Smooth muscle cell of trachea (primary cell): ENCODE measurements at places on chromosomes 3 and 15. TPM values are rescaled to one million over a fixed set of nuclear protein-coding genes. Genes with fewer than 3 reads are reported as not detected.

PLA2G4F gene
- under 0.01 TPM in 1 of 2 replicates, not detected in the other for total RNA-seq

KNG1 gene
- total RNA-seq: not detected in 2 replicates

PIGZ gene
- 2.8 and 3.6 TPM in 2 replicates for total RNA-seq

IQCB1 gene
- 6.1 and 18.2 TPM in 2 replicates for total RNA-seq

ATG3 gene
- 81.5 and 105 TPM in 2 replicates for total RNA-seq

HAPLN3 gene
- 0.87 and 5.3 TPM in 2 replicates for total RNA-seq

C3orf20 gene
- under 0.01 TPM in 1 of 2 replicates, not detected in the other for total RNA-seq

AADACL2 gene
- total RNA-seq: not detected in 2 replicates

ZDHHC3 gene
- total RNA-seq: 56.3 and 93.9 TPM in 2 replicates

CACNA1D gene
- 0.33 and 0.87 TPM in 2 replicates for total RNA-seq

HEG1 gene
- total RNA-seq: 76.1 and 113 TPM in 2 replicates

CCR2 gene
- total RNA-seq: not detected in 2 replicates

CCDC9B gene
- total RNA-seq: 21.2 and 39.2 TPM in 2 replicates

FAM81A gene
- total RNA-seq: 0.29 and 0.33 TPM in 2 replicates

NANOGP8 gene
- total RNA-seq: 0.15 and 0.33 TPM in 2 replicates

PRSS50 gene
- not detected in 2 replicates for total RNA-seq

STXBP5L gene
- under 0.01 TPM in 1 of 2 replicates, not detected in the other for total RNA-seq

LMLN gene
- 7.9 and 10.9 TPM in 2 replicates for total RNA-seq

OR5K2 gene
- not detected in 2 replicates for total RNA-seq

CLRN1 gene
- not detected in 2 replicates for total RNA-seq
